ENCODE measurements at places on chromosomes 12 and 14.

GRCh38 chr12:81441629-81442028 lies 317.5 kb downstream of the PPFIA2 start:
- DNase-seq, result no peak

- DNase-seq, result no peak
Measured at GRCh38 chr12:91622037-91622436, 439.4 kb upstream of the DCN start.

GRCh38 chr12:116599285-116600136 lies 40.3 kb downstream of the MAP1LC3B2 start:
- no peak for DNase-seq

- DNase-seq, result no peak
Measured at GRCh38 chr14:105161964-105162668, 6.5 kb downstream of the JAG2 start.

DNA sequence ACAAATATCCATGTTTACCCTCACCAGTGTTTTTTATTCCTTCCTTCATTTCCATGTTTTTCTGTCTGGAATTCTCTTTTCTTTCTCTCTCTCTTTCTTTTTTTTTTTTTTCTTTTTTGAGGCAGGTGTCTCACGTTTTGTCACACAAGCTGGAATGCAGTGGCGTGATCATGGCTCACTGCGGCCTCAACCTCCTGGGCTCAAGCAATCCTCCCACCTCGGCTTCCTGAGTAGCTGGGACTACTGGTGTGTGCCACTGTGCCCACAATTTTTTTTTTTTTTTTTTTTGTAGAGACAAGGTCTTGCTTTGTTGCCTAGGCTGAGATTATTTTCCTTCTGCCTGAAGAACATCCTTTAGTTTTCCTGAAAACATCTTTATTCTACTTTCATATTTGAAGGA lies 15.0 kb upstream of the AMIGO2 start:
- no peak for DNase-seq
